Bladder microvascular endothelial cell (primary cell): ENCODE measurements at places on chromosomes 5 and 9. TPM values are rescaled to one million over a fixed set of nuclear protein-coding genes. Genes with fewer than 3 reads are reported as not detected.

ROR2 gene
- total RNA-seq = under 0.01 TPM in 1 of 2 replicates, not detected in the other

TMC1 gene
- total RNA-seq = 1.3 and 2.4 TPM in 2 replicates

AJM1 gene
- total RNA-seq = 0.65 and 1.4 TPM in 2 replicates

LCNL1 gene
- 0.06 TPM in 1 of 2 replicates, not detected in the other for total RNA-seq

CCL27 gene
- 0.16 TPM in 1 of 2 replicates, not detected in the other for total RNA-seq

CCDC187 gene
- total RNA-seq = not detected in 2 replicates

SPATA31C1 gene
- not detected in 2 replicates for total RNA-seq

C9orf50 gene
- total RNA-seq = under 0.01 TPM in 1 of 2 replicates, not detected in the other

PARP8 gene
- 0.16 and 1.2 TPM in 2 replicates for total RNA-seq

HK3 gene
- under 0.01 and 0.06 TPM in 2 replicates for total RNA-seq

FOXD4L4 gene
- 0.38 TPM in 1 of 2 replicates, not detected in the other for total RNA-seq

IL17B gene
- not detected in 2 replicates for total RNA-seq

CD274 gene
- total RNA-seq = 10.0 and 29.0 TPM in 2 replicates

TIMD4 gene
- not detected in 2 replicates for total RNA-seq

ZFP37 gene
- 0.49 and 1.4 TPM in 2 replicates for total RNA-seq

CNTFR gene
- not detected in 2 replicates for total RNA-seq

RAB24 gene
- 15.7 and 16.1 TPM in 2 replicates for total RNA-seq

ADRB2 gene
- total RNA-seq = 2.9 and 9.4 TPM in 2 replicates
